Stimulated activated CD4-positive, alpha-beta T cell treated with anti-CD3 and anti-CD28 coated beads, TNF-alpha, amount 100 ng/mL, for 24 hours (primary cell): ENCODE measurements at places on chromosomes 3 and 15.

DNA sequence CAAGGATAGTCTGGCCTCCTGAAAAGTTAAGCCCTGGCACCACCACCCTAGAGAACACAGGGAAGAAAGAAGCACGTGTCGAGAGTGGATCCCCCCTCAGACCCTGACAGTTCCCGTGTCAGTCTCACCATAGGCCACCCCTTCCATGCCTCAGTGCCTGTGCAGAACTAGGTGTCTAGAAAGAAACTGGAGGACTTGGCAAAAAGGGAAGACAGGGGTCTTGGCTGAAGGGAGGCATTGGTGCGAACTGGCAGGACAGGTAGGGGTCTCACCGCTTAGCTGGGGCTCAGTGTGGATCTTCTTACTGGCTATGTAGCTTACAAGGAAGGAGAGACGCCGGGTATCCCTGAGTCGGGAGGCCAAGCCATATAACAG lies 518 bp downstream of the QARS1 start:
- DNase-seq: no peak

- no peak for DNase-seq
These were observed 29.0 kb downstream of the MFN1 start for GRCh38 chr3:179376474-179376873.

DNA sequence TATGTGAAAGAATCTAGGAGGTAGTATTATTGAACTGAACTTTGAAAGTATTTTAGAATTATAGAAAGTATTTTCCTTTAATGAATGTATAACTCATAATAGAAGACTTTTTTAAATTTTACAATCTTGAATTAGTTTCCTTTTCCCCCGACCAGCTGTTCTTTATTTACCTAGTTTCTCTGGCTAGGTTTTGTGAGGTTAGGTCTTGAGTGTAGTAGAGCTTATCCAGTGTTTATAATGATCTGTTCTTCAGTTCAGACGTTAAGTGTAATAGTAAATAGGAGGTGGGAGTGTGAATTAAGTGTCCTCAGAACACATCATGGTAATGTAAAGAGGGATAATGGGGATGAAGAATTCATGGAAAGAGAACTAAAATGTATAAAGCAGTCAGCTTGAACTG lies 93.8 kb downstream of the MYRIP start:
- no peak for DNase-seq

DNA sequence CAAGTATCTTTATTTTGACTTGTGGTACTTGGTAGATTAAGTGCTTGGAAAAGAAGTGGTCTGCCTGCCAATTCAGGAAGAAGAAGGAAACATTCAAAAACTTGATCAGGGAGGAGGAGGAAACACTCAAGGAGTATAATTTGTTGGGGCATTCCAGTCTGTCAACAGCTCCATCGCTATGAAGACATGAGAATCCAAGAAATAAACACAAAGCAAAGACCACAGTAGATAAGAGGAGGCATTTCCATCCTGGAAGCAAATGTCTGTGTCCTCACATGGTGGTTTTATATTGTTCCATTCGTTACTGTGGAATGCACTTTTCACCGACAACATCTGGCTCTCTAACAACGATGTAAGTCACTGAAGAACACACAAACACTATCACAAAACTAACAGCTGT lies 176.1 kb upstream of the FRMD4B start:
- DNase-seq: no peak

DNA sequence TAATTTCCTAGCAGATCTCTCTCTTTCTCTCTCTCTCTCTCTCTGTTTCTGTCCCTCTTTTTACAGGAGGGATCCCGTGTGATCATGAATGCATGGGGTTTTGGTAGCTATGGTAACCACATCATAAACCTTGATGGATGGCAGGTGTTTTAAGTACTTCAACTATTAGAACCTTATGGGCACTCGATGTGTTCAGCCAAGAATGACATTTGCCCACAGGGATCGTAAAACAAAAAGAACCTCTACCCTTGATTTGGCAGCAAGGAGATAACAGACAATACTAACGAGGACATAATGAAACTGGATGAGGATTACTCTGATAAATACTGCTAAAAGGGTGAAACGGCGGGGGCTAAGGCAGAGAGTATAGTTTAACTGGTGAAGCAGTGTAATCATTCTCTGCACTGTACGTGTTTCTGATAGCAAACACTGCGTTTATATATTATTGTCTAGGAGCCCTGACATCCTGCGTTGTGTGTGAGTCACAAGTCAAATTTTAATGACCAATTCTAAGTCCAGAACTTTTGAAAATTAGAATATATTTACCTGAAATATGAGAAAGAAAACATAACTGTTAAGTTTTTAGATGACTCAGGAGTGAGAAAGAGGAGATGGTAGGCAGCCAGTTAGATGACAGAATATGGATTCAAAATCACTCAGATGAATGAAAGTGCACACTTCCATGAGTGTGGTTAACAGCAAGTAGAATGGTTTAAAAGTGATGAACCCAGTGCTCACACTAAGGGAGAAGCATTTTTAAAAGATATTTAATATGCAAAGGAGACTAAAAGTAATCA lies 80.3 kb downstream of the OTOL1 start:
- no peak for DNase-seq

DNA sequence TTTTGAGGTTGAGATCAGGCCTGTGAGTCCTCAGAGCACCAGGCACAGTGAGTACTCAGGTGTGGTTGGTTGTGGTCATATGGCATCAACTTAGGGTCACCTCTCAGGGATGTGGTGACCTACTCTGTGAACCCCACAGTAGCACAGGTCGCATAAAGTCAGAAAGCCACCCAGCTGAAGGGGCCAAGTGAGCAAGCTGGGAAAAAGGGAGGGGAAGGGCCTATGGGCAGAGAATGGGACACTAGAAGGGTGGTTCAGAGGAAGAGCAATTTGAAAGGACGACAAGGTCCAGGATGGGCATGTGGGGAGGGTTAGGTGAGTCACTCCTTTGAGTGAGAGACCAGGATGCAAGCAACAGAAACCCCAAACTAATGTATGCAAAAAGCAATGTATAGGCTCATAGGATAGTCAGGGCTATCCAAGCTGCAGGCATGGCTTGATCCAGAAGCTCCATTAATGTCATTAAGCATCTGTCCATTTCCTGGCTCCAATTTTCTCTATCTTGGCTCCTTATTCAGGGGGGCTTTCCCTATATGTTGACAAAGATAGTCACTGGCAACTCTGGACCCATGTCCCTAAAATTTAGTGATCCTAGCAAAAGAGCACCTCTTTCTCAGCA lies 33.5 kb downstream of the HMCES start:
- no peak for DNase-seq

DNA sequence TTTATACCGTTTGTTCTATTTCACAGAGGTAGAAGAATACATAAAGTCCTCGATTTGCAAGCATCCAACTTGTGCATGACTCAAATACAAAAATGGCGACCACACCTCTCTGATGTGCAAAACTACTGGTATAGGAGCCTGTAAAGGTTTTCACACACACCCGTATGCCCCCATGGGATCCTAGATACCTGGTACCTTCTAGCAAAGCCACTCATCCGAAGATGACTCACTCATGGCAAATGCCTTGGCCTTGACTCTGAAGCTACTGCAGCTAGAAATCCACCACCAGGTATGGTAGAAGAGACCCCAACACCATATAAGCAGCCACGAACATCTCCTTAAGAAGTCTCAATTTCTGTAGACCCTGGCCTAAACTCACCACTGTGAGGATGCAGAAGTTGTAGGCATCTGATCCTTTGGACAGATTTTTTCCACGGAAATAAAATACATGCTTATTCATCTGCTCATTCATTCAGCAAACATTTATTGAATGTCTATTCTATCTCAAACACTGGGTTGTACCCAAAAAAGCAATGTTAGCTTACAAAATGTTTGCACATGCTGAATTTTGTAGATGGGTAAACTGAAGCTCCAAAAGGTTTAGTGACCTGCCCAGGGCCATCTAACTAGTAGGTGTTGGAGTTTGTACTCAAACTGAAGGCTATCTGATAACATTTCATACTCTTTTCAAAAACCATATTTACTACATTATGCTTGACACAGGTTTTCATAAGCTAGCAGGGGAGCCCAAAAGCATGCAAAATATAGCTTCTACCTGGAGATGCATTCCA lies 158.8 kb downstream of the RORA start:
- DNase-seq: no peak

DNA sequence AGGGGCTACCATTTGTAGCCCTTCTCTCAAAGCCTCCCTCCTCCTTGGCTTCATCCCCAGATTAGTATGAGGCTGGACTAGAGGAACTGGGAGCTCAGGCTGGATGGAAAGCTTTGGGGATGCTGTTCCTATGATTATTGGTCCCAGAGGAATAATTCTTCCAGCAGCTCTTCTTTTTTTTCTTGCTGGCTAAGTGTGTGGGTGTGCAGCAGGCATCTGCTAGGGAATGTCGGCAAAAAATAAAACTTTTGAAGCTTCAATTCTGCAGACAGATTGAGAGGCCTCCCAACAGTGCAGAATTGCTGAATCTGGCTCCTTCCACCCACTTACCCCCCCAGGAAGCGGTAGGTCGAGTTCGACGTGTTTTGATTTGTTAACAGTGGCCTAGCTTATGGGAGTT lies 138.5 kb upstream of the ANKRD28 start:
- no peak for DNase-seq

GRCh38 chr3:42110631-42111030 lies 19.5 kb downstream of the TRAK1 start:
- DNase-seq: no peak

DNA sequence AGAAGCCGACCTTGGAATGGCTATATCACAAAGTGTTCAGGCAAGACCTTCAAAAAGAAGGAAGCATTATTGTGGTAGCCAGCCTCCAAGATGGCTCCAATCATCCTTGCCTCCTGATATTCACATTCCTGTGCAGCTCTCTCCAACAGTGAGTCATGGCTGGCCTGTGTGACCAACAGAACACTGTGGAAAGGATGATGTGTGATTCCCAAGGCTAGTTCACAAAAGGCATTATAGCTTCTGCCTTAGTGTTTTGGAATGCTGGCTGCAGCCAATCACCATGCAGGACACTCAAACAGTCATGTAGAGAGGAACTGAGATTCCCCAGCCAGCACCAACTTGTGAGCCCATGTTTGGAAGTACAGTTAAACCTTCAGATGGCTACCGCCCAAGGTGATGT lies 102.6 kb downstream of the EFL1 start:
- DNase-seq: no peak

GRCh38 chr3:134636406-134636805 lies 14.4 kb downstream of the KY start:
- DNase-seq: no peak

DNA sequence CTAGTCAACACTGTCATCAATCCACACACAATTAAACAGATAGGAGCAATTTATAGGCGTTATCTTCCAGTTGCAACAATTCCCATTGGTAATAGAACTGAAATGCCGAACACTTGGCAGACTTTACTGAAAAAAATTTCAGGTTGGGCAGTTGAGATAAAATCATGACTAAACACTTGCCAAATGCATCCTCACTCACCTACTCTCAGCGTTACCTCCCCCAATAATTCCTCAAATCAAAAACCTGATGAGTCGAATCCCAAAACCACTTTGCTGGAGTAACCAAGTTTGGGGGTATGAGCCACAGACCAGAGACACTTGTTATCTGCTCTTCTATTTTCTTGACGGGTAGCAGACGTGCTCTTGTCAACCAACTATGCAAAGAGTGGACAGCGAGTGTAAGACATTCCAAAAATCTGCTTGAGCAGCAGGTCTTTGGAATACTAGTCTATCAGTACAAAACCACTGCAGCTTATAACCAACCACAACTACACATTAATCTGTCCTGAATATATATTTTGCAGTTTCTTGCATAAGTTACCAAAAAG lies 30.3 kb downstream of the PPP1R2 start:
- no peak for DNase-seq

DNA sequence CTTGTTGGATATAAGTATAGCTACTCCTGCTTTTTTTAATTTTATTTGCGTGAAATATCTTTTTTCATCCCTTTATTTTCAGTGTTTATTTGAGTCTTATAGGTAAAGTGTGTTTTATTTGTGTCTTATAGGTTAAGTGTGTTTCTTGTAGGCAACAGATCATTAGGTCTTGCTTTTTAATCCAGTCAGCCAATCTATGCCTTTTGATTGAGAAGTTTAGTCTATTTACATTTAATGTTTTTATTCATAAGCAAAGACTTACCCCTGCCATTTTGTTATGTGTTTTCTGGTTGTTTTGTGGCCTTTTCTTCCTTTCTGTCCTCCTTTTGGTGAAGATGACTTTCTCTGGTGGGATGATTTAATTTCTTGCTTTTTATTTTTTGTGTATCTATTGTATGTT lies 232.0 kb downstream of the RAP2B start:
- DNase-seq: no peak

GRCh38 chr3:142087676-142088075 lies 61.7 kb downstream of the TFDP2 start:
- DNase-seq: no peak

DNA sequence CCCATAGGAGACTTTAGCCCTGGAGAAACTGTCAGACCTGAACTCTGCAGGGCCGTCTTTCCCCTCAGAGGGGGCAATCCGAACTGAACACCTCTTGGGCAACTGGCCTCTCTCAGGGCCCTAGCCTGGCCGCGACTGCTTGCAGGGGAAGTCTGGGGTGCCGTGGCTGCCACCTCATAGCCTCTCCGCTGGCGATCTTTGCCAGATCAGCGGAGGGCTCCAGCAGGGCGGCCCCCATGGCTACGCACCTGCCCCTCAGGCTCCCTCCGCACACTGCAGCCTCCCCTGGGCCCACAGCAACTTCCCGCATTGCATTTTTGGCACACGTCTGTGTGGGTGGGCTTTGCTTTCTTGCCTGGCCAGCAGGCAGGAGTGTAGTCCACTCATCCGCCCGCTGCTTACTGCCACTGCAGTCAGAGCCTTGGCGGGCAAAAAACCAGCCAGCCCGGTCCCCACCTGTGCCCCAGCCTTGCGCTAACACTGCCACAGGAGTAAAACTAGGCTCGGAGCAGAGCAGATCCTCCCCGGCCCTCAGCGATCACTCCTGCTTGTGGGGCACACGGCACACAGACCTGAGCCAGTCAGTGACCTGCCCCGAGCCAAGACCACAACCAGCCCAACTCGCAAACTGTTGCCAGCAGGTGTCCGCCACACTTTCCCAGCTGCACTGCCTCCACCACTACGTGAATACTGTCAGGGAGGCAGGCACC lies 266.8 kb upstream of the CBLB start:
- no peak for DNase-seq

DNA sequence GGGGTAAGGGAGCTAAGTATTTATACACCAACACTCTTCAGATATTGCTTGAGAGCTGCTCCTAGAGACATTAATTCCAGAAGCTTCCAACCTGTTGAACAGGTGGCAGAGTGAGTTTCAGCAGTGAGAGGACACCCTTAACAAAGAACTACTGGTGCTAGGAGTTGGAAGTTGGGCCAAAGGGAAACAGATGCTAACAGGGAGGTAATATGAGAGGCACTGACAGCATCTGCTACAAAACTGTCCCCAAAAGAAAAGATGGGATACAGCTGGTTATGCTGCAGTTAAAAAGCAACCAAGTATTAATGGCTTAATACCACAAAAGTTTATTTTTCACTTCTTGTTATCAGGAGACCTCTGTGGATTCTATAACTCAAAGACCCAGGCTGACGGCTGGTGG lies 104.5 kb upstream of the SATB1 start:
- no peak for DNase-seq

DNA sequence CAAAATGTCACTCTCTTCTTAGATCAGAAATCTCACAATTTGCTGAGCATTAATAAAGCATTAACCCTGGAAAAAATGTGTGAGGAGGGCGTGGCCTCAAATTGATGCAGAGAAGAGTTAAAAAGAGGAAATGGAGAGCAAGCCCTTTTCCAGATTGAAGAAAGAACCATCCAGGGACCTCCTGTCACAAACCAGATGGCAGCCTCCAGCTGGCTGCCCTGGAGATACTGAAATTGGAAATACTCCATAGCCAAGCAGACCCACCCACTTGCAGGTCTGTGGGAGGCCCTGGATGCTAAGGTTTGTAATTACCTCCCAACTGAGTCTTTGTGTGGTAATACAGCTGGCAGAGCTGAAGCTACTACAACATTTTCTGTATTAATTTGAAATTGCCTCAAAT lies 214.9 kb downstream of the IL20RB start:
- DNase-seq: no peak
